ENCODE measurements at places on chromosomes 5 and 9.

- DNase-seq: no peak
Measured at GRCh38 chr5:60993875-60994571, 49.0 kb downstream of the NDUFAF2 start.

- no peak for DNase-seq
Measured at GRCh38 chr9:107466826-107467225, 22.7 kb downstream of the KLF4 start.

DNA sequence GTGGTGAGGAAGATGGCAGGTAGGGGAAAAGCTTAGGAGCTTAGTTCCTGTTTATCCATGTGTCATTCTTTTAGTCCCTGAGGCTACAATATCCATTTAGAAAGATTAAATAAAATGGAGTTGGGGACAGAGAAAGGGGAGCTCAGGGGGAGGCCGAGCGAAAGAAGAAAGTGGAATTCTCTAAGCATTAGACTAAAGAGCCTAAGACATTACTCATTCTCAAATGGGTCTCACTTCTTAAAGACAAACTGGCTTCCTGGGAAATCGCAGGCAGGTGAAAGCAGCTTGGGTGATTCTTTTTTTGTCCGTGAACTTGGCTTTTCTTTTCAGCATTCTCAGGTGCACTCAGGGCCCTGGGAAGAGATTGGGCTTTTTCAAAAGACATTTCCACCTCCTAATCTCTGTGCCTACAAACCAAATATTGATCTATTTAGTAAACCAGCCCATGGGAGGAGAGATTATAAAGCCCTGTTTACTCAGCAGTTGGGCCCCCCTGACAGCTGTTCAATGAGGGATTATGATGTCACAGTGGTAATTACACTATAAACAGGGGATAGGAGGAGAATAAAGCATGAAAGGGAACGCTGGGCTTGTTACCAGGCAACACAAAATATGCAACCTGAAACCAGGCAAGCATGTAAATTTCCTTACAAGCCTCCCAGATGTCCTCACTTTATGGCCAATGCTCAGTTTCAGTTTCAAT lies 584.0 kb downstream of the ACTL7B start:
- DNase-seq: no peak

GRCh38 chr5:148934895-148935400 lies 108.5 kb downstream of the ADRB2 start:
- no peak for DNase-seq

DNA sequence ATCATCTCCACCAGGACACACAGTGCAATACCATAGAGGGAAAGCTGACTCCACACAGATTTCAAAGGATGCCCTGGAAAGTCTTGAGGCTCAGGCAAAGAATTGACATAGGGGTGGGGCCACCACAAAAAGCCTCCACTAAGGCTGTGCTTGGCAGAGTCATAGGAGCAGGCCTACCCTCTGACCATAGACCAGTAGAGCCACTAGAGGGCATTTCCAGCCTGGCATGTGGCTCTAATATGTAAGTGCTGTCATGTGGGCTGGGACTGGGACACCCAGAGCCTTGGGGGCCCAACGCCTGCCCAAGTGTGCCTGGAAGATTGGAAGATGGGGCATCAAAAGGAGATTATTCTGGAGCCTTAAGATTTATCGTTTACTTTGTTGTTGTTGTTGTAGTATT lies 726.0 kb downstream of the DNAH5 start:
- DNase-seq: no peak

DNA sequence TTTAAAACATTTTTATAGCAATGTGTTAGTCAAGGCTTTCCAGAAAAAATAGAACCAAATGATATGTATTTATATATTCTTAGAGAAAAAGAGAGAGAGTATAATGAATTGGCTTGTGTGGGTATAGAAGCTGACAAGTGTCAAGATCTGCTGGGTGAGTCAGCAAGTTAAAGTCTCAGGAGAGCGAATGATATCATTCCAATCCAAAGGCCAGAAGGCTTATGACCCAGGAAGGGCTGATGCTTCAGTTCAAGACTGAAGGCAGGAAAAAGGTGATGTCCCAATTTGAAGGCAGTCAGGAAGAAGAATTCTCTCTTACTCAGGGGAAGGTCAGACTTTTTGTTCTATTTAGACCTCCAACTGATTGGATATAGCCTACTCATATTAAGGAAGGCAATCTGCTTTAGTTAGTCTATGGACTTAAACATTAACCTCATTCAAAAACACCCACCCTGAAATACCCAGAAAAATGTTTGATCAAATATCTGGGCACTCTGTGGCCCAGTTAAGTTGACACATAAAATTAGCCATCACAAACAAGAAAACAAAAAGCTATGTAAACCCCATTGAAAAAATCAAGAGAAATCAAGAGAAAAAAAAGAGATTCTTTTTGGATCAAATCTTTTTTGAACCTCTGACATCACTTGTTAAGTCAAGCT lies 189.6 kb downstream of the PIK3R1 start:
- no peak for DNase-seq

DNA sequence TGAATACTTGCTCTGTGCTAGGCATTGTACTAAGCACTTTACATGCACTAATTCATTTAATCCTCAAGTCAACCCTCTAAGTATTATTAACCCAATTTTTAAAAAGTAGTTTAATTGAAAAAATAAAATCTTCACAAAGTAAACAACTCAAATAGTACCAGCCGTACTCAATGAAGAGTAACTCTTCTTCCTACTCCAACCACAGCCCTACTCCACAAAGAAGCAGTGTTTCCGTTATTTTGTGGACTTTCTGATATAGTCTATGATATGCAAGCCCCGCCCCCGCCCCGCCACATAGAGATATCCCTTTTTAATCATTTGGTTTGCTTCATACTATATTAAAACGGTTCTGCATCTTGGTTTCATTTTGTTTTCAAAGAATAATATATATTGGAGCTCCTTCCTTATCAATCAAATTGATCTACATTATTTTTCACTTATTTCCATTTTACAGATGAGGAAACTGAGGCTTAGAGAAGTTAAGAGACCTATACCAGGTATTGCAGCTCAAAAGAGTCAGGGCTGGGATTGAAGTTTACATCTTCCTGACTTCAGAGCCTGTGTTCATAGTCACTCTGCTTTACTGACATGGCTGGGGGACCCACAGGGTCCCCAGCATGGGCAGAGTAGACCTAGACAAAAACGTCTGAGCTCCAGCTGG lies 78.6 kb downstream of the PCDH1 start:
- no peak for DNase-seq

Data from effector CD4-positive, alpha-beta T cell (primary cell).